ENCODE measurements at places on chromosomes 16 and 17.

DNA sequence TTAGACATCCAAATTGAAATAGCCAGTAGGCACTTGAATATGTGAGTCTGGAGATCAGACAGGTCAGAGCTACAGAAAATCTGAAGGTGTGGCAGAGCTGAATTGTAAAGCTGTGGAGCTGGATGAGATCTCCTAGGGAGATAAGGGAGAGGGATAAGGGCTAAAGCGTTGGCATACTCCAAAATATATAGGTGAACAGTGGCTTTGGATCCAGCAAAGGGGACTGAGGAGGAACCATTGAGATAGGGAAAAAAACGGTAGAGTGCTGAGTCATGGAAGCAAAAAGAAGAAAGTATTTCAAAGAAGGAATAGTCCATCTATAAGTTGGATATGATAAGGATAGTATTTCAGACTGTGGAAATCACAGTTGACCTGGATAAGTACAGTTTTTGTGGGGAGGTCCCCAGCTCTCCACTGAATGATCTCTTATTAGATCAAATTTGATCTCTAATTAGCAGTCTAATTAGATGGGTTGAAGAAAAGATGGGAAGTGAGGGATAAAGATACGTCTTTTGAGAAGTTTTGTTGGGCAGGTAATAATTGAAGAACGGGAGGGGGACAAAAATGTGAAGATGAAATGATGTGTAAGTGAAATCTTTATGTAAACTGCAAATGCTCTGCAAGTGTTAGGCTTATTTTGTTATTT is 587 bp upstream of the DBF4B start:
- H3K4me3 ChIP-seq: no peak overlapping the region
- no peak overlapping the region for H3K27ac ChIP-seq
- H3K4me1 ChIP-seq: peaks cover 4% of the 10 kb centered on the region
- no peaks in the 10 kb centered on the region for H3K27me3 ChIP-seq
- no peak for DNase-seq
- H3K36me3 ChIP-seq: peaks cover 4% of the 10 kb centered on the region

DNA sequence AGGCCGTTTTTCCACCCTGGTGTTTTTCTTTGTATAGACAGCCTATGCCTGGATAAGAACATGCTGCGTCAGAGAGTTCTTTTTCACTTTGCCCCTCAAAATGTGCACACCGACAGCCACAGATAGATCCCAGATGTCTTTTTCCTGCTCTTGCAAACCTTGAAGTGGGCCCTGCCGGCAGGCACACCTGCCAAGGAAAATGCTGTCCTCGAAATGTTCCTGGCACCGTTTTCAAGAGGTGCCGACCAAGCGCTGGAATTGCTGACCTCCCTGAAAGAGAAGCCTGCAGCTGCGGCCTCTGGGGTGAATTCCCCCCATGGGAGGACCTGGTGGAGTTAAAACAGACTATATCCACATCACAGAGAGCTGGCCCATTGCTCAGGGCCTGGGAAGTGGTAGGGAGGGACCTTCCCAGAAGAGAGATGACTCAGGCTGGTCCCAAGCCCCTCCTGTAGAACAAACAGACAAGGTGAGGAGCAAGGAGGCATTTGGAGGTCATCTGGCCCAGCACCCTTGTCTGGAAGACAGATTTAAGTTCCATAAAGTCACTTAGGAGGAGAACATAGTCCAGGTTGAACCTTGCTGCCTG is 668.1 kb downstream of the MAF start:
- H3K4me1 ChIP-seq: no peaks in the 10 kb centered on the region
- no peak overlapping the region for H3K4me3 ChIP-seq
- no peak overlapping the region for H3K27ac ChIP-seq
- DNase-seq: no peak

- peaks cover 17% of the 10 kb centered on the region for H3K4me1 ChIP-seq
- no peaks in the 10 kb centered on the region for H3K27me3 ChIP-seq
- DNase-seq: no peak
- H3K36me3 ChIP-seq: peaks cover 4% of the 10 kb centered on the region
- no peak overlapping the region for H3K4me3 ChIP-seq
These were observed 32.9 kb downstream of the SMYD4 start for GRCh38 chr17:1796800-1797199.

- H3K27me3 ChIP-seq: no peaks in the 10 kb centered on the region
- H3K4me3 ChIP-seq: no peak overlapping the region
These were observed 392.4 kb upstream of the GOT2 start for GRCh38 chr16:59126486-59126885.

GRCh38 chr16:47142486-47142820 is 1.3 kb downstream of the NETO2 start:
- DNase-seq: no peak
- H3K27me3 ChIP-seq: peaks cover 50% of the 10 kb centered on the region
- H3K4me1 ChIP-seq: peaks cover 21% of the 10 kb centered on the region
- H3K4me3 ChIP-seq: peak overlapping the region; percentile 83

GRCh38 chr16:78326731-78327130 is 227.3 kb downstream of the WWOX start:
- H3K27ac ChIP-seq: no peak overlapping the region
- H3K27me3 ChIP-seq: no peaks in the 10 kb centered on the region
- no peak overlapping the region for H3K4me3 ChIP-seq
- no peaks in the 10 kb centered on the region for H3K4me1 ChIP-seq
- H3K36me3 ChIP-seq: no peaks in the 10 kb centered on the region

DNA sequence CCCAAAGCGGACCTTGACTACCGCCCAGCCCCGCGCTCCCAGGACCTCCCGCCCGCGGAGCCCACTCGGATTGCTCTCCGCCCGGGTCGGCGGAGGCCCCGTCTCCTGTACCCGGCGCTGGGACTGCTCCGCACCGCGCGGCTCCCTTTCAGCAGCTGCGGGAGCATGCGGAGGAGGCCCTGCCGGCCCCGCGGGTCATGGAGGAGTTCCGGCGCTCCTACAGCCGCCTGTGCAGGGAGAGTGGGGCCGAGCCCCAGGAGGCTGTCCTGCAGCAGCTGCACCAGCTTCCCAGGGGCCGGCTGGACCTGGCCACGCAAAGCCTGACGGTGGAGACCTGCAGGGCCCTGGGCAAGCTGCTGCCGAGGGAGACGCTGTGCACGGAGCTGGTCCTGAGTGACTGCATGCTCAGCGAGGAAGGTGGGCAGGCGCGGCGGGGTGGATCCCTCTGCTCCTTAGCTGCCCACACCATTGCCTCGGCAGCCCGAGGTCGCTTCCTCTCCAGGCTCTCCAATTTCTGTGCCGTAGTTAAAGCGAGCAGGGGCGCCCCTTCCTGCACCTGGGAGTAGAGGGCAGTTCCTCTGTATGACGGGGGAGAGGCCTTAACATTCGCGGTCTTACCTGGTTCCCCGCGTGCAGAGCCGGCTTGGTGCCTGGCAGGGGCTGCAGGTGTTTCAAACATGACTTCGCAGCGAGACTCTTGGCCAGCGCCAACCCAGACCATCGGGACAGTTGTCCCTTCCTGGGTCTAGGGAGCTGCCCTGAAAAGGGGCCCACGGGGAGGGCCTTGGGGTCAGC is 539 bp downstream of the LRRC45 start:
- H3K27me3 ChIP-seq: no peaks in the 10 kb centered on the region
- peaks cover 11% of the 10 kb centered on the region for H3K4me1 ChIP-seq
- peak; percentile 36 for DNase-seq
- no peak overlapping the region for H3K27ac ChIP-seq
- peaks cover 1% of the 10 kb centered on the region for H3K36me3 ChIP-seq
- peak overlapping the region; percentile 82 for H3K4me3 ChIP-seq
